ENCODE measurements at places on chromosomes 7 and 10.

- H3K36me3 ChIP-seq, result no peaks in the 10 kb centered on the region
- H3K27me3 ChIP-seq, result no peaks in the 10 kb centered on the region
- no peaks in the 10 kb centered on the region for H3K4me1 ChIP-seq
These were observed 33.7 kb downstream of the ZNF777 start for GRCh38 chr7:149427096-149427680.

GRCh38 chr7:38558761-38559345 is 72.3 kb downstream of the AMPH start:
- no peaks in the 10 kb centered on the region for H3K4me1 ChIP-seq
- H3K4me3 ChIP-seq, result no peak overlapping the region
- no peaks in the 10 kb centered on the region for H3K27me3 ChIP-seq
- no peak for DNase-seq
- H3K36me3 ChIP-seq, result no peaks in the 10 kb centered on the region
- no peak overlapping the region for H3K27ac ChIP-seq

DNA sequence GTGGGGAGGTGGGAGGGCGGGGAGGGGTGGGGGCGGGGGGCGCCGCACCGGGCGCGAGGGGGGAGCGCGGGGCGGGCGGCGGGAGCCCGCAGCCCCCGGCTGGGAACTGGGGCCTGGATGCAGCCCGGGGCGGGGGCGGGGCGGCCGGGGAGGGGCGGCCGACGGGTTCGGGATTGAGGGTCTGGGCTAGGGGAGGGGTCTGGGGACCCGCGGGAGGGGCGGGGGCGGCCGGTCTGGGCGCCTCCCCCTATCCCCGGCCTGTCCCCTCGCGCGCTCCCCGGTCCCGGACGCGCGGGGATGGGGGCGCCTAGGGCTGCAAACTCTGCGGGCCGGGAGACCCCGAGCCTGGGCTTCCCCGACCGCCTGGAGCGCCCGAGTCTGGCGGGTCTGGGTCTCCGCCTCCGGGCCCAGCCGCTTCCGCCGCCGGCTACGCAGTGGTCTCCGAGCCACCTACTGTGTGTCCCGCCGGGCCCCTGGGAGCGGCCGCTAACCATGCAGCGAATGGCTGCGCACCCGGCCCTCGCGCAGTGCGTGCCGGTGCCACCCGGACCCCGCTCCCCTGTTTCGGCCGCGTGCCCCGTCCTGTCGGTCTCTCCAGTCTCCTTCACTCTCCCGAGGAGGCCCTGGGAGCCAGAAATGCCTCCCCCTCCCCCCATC is 375 bp upstream of the FGF8 start:
- H3K36me3 ChIP-seq, result no peaks in the 10 kb centered on the region
- no peak for DNase-seq
- no peak overlapping the region for H3K4me3 ChIP-seq
- no peaks in the 10 kb centered on the region for H3K27me3 ChIP-seq
- no peak overlapping the region for H3K27ac ChIP-seq
- H3K4me1 ChIP-seq, result peaks cover 26% of the 10 kb centered on the region

DNA sequence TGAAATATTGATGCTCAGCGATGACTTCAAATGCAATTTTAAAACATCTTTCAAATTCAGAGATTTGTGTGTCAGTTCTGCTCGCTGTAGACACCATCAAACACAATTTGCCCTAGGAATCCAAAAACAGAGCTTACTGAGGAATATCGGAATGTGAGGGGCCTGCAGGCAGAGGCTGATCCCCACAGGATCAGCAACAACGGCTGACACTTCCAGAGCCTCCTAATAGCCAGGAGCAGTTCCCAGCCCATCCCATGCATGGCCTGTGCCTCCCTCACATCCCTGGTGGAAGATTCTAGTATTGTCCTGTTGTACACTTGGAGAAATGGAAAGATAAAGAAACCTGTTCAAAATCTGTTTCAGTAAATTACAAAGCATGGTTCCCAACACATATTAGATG is 129.7 kb upstream of the VWC2 start:
- no peak overlapping the region for H3K4me3 ChIP-seq
- no peak overlapping the region for H3K27ac ChIP-seq
- H3K27me3 ChIP-seq, result no peaks in the 10 kb centered on the region
- no peaks in the 10 kb centered on the region for H3K36me3 ChIP-seq

- H3K4me3 ChIP-seq, result no peak overlapping the region
- no peaks in the 10 kb centered on the region for H3K4me1 ChIP-seq
- no peak overlapping the region for H3K27ac ChIP-seq
- H3K36me3 ChIP-seq, result no peaks in the 10 kb centered on the region
- H3K27me3 ChIP-seq, result no peaks in the 10 kb centered on the region
These were observed 102.0 kb downstream of the STRA8 start for GRCh38 chr7:135335628-135336139.

- DNase-seq, result no peak
- peak overlapping the region; percentile 52 for H3K27ac ChIP-seq
- H3K36me3 ChIP-seq, result no peaks in the 10 kb centered on the region
- no peaks in the 10 kb centered on the region for H3K27me3 ChIP-seq
- no peak overlapping the region for H3K4me3 ChIP-seq
These were observed 161.3 kb downstream of the SLIT1 start for GRCh38 chr10:97024168-97025073.

- DNase-seq, result no peak
- no peak overlapping the region for H3K27ac ChIP-seq
These were observed 78.1 kb downstream of the CALN1 start for GRCh38 chr7:72334066-72334465.

DNA sequence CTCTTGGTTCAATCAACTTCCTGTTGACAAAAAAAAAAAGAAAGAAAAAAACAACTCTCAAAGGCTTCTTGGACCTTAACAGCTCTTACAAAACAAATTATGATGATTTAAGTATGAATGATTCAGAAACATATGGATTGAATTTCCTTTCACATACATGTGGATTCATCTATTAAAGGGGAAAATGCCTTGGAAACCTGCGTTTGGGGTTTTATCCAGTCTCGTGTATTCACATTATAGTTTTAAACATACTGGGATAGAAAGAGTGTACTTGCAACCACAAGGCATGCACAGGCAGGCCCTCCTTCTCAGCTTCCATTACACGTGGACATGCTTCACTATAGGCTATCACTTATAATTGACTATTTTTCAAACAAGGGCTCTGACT is 286.7 kb downstream of the INHBA start:
- no peaks in the 10 kb centered on the region for H3K4me1 ChIP-seq
- H3K27ac ChIP-seq, result no peak overlapping the region
- H3K27me3 ChIP-seq, result no peaks in the 10 kb centered on the region
- no peaks in the 10 kb centered on the region for H3K36me3 ChIP-seq
- no peak overlapping the region for H3K4me3 ChIP-seq

GRCh38 chr7:155685070-155685790 is 40.8 kb downstream of the RBM33 start:
- H3K36me3 ChIP-seq, result peaks cover 5% of the 10 kb centered on the region
- DNase-seq, result no peak
- H3K27ac ChIP-seq, result no peak overlapping the region
- H3K27me3 ChIP-seq, result no peaks in the 10 kb centered on the region
- peaks cover 14% of the 10 kb centered on the region for H3K4me1 ChIP-seq

DNA sequence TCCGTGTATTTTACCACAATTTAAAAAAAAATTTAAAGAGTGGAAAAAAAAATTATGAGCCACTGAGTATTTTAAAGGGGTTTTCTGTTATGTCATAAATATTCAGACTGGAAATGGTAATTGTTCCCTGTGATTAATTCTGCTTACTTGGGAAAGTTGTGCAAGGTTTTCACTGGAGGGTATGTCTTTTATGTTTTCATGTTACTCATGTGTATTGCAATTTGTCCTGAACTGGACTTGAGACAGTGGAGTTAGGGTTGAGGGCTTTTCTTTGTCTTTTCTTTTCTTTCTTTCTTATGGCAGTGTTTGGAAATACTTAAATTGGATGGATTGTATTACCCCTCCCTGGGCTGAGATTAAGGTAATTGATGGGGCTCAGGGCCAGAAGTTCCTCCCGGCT is 257.7 kb downstream of the BAMBI start:
- no peak for DNase-seq
- H3K36me3 ChIP-seq, result no peaks in the 10 kb centered on the region
- H3K27ac ChIP-seq, result no peak overlapping the region
- no peaks in the 10 kb centered on the region for H3K27me3 ChIP-seq
- H3K4me1 ChIP-seq, result peaks cover 8% of the 10 kb centered on the region

DNA sequence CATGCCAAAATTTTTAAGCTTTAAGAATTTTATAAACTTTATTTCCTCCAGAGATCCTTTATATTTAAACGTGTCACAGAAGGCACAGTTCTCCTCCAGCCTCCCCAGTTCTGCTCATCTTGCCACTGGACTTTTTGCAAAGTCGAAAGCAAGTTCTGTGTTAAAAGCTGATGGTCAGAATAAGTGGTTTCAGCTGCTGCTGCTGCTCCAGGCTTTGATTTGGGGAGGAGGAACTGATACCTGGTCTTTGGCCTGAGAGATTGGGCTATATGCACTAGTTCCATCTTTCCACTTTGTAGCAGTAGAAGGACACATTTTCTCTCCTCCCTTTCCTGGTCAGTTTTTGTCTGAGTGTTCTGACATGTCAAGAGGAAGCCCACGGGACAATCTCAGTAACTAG is 435.9 kb upstream of the PHF14 start:
- no peak for DNase-seq
- no peaks in the 10 kb centered on the region for H3K36me3 ChIP-seq
- no peaks in the 10 kb centered on the region for H3K27me3 ChIP-seq
- no peak overlapping the region for H3K27ac ChIP-seq
- no peak overlapping the region for H3K4me3 ChIP-seq

- no peaks in the 10 kb centered on the region for H3K36me3 ChIP-seq
- H3K4me1 ChIP-seq, result no peaks in the 10 kb centered on the region
- no peak overlapping the region for H3K4me3 ChIP-seq
- H3K27ac ChIP-seq, result no peak overlapping the region
- DNase-seq, result no peak
- H3K27me3 ChIP-seq, result no peaks in the 10 kb centered on the region
These were observed 497.4 kb upstream of the PODXL start for GRCh38 chr7:132053871-132054270.

- no peak for DNase-seq
- no peaks in the 10 kb centered on the region for H3K36me3 ChIP-seq
- H3K4me3 ChIP-seq, result no peak overlapping the region
- no peaks in the 10 kb centered on the region for H3K27me3 ChIP-seq
- no peak overlapping the region for H3K27ac ChIP-seq
These were observed 28.6 kb downstream of the SMKR1 start for GRCh38 chr7:129530795-129531391.

DNA sequence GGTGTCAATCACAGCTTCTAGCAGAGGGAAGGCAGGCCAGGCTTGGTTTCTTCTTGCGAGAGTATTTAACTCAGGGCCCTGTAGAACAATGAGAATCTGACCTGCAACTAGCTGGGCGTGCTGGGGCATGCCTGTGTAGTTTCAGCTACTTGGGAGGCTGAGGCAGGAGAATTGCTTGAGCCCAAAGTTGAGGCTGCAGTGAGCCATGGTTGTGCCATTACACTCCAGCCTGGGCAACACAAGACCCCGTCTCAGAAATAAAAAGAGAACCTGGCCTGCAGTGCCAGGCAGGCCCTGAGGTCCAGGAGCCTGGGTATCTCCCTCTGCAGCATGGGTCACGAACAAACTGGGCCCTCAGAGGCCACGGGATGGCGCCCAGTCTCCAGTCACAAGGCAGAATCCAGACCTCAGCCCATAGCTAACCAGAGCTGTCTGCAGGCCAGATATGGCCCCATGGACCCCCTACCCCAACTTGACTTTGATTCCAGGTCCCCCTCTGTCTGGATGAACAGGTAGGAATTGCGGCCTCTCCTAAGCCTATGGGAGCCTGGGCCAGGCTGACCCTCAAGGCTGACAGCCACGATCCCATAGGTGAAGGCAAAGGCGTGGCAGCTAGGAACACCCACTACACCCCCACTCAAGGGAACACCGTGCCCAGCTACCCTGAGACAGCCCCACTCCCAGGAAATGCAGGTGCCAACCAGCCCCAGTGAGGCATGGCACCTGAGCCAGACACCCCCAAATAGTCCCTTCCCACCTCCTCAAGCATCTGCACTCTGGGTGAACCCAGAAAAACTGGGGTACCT is 102.7 kb upstream of the TNRC18 start:
- no peaks in the 10 kb centered on the region for H3K4me1 ChIP-seq
- DNase-seq, result no peak
- no peak overlapping the region for H3K4me3 ChIP-seq
- no peaks in the 10 kb centered on the region for H3K27me3 ChIP-seq

- H3K4me3 ChIP-seq, result no peak overlapping the region
These were observed 57.6 kb downstream of the USP6NL start for GRCh38 chr10:11553773-11554381.

DNA sequence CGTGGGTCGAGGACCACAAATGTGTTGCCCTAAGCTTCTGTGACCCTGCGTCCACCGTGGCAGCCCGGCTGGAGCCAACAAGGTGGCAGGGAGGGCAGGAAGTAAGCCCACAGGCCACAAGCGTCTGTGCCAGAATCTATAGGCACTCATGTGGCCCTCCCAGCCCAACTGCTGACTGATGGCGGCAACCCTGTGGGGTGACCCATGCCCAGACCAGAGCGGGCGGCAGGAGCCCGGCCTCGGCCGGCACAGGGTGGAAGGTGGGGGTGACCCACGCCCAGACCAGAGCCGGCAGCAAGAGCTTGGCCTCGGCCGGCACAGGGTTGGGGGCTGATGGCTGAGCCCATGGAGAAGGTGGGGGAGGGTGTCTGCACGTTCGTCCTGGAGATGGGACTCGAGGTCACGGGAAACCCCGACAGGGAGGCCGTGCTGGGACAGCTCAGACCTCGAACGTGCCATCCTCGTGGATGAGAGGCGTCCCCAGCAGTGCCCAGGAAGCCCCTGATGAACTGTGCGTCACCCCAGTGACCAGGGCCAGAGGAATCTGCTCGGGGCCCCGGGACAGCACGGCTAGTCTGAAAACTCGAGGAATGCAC is 181.0 kb downstream of the ELFN1 start:
- H3K27ac ChIP-seq, result no peak overlapping the region
- DNase-seq, result peak; percentile 14
- no peak overlapping the region for H3K4me3 ChIP-seq

GRCh38 chr10:86402283-86402941 is 35.8 kb upstream of the GRID1 start:
- no peaks in the 10 kb centered on the region for H3K36me3 ChIP-seq
- peaks cover 5% of the 10 kb centered on the region for H3K4me1 ChIP-seq
- DNase-seq, result no peak

GRCh38 chr10:24722676-24723385 is 856 bp downstream of the ARHGAP21 start:
- peak; percentile 41 for DNase-seq
- H3K27ac ChIP-seq, result peak overlapping the region; percentile 88
- no peaks in the 10 kb centered on the region for H3K27me3 ChIP-seq
- peak overlapping the region; percentile 73 for H3K4me3 ChIP-seq
- H3K4me1 ChIP-seq, result peaks cover 14% of the 10 kb centered on the region

GRCh38 chr10:88534072-88534665 is 48.9 kb downstream of the RNLS start:
- no peaks in the 10 kb centered on the region for H3K36me3 ChIP-seq
- no peak overlapping the region for H3K4me3 ChIP-seq
- H3K27ac ChIP-seq, result no peak overlapping the region
